Hepatic stellate cell (primary cell): ENCODE measurements at places on chromosomes 16 and 17.

DNA sequence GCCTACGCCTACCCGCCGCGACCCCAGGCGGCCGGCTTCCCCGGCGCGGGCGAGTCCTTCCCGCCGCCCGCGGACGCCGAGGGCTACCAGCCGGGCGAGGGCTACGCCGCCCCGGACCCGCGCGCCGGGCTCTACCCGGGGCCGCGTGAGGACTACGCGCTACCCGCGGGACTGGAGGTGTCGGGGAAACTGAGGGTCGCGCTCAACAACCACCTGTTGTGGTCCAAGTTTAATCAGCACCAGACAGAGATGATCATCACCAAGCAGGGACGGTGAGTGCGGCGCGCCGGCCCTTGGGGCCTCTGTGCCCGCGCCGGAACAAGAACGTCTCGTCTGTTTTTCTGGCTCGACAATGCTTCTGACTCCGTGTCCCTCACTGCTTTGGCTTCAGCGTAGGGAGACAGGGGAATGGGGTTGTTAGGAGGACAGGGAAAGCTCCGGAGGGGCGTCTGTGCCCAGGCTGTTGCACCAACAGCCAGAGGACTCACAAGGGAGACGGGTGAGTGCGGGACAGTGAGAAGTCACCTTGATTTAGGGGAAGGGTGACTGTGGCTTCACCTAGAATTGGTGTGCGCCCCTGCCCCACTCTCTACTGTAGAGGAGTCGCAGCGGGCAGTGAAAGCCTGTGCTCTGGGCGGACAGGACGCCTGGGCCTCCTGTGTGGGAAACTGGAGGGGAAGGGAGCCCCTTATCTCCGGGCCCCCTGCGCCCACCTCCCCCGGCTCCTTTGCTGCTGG lies 806 bp downstream of the TBX21 start:
- DNase-seq, result no peak

GRCh38 chr16:55475919-55476318 lies 3.1 kb upstream of the MMP2 start:
- DNase-seq, result no peak

DNA sequence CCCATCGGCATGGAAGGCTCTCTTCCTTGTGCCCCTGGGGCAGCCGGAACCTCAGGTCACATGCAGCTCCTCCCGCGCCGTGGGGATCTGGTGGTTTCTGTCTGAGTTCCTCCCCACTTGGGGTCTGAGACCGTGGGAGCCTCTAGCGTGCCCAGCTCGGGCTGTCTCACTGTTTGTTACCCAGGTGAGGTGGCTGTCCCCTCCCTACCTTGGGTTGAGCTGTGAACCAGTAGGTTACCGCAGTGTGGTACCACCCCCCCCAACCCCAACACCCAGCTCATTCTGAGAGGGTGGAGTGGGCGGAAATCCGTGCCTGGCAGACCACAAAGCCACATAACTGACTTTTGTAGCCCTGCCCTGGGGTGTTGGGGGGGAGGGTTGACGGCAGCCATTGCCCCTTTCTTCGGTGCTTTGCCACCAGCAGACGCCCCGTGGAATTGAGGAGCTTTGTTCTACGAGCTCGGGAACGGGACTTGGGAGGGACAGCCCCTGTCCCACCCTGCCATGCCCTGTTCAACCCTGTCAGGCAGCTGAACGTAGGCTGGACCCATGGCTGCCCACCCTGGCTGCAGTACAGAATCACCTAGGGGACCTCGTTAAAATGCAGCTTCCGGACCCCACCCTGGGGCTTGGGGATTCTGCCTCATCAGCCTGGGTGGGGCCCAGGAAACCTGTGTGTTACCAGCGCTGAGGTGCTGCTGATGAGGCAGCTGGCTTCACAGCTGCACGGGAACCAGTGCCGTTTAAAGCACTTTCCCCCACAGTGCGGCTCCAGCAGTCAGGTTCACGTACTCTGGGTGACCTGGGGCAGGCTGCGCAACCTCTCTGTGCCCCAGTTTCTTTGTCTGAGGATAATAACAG lies 18.5 kb downstream of the RAP1GAP2 start:
- DNase-seq, result no peak

DNA sequence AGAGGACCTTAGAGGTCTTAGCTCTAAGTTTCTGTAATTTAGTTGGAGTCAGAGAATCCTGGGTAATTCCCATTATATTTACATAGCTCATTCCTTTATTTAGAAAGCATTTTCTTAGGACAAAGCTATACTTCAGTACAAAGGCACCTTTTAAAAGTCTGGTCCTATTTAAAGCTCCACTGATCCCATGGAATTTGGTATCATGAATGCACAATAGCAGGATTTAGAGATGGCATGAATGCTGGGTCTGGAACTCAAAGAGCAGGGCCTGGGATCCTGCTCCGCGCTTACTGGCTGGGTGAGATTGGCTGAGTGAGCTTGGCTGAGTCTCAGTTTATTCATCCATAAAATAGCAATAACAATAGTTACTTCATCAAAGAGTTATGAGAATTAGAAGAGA lies 4.8 kb downstream of the KRT23 start:
- DNase-seq, result no peak

GRCh38 chr16:66662445-66663194 lies 33.9 kb downstream of the CMTM4 start:
- peak; percentile 41 for DNase-seq

- DNase-seq, result peak; percentile 36
Observed at GRCh38 chr17:55576996-55577586, 65.8 kb upstream of the SMIM36 start.

- peak; percentile 72 for DNase-seq
Observed at GRCh38 chr16:57576429-57576870, 34.0 kb downstream of the ADGRG5 start.

DNA sequence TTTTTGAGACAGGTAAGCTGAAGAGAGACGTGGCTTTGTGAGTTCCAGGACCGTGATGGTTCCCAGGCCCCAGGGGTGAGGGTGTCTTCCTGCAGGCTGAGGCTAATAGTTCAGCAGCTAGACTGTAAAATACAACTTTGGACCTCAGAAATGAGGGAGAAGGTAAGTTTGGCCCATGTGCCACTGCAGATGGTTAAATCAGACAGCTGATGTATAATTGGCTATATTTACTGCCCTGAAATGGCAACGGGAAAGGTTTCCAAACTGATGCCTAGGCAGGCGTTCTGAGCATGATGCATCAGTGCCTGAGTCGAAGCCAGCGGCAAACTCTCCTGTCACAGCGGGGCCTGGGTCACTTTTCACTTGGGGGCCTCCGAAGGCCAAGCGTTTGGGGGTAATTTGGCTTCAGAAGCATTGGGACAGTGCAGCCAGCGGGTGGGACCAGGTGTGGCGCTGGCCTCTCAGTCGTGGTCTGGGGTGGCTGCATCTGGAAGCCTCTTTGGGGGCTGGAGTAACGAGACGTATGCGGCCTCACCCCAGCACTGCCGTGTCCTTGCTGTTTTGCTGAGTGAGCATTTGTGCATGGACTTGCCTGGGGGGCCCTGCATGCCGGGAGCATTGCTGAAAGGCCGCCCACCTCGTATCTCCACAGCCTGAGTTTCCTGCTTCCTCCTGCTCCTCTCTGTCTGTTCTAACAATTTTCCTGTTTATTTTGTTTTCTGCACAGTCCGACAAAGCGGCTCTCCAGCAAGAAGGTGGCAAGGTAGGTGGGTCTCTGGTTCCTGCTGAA lies 31.2 kb upstream of the CAPN15 start:
- no peak for DNase-seq

- DNase-seq, result peak; percentile 1
Observed at GRCh38 chr16:7268182-7268581, 64.5 kb upstream of the RBFOX1 start.

- DNase-seq, result no peak
Observed at GRCh38 chr17:77553459-77554066, 404.9 kb upstream of the TNRC6C start.

DNA sequence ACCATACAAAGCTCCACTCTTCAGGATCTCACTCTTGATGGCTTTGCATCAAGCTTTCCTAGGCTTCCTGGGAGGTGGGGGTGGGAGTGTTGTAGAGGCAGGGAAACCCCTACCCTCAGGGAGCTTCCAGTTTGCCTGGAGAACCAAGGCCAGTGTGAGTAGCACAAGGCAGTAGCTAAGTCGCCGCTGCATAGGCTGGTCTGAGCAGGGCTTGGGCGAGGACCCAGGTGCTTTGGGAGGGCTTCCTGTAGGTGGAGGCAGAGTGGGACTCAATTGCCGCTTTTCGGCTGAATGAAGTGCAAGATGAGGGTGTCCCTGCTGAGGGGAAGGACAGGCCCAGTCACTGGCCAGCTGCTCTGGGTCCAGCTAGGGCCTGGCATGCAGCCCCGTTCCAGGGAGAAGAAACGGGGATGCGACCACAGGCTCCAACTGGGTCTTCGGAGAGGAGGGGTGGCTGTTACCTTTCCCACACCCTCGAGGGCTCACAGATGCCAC lies 3.9 kb downstream of the CD79B start:
- DNase-seq, result no peak

DNA sequence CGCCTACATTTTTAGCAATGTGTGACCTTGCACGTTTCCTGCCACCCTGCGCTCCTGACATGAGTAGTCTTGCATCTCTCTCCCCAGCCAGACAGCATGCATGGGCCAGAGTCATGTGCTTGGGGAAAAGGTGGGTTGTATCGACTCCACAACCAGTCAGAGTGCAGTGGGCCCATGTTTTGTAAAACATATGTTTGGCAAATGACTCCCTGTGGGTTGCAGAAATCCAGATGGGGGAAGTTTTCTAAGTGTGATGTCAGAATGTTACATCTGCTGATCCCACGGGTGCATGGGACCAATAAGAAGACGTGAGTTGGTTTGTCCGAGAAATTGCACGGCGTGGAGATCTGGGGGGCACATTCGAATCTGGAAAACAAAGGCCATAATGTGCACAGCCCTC lies 147.1 kb downstream of the FOXL1 start:
- DNase-seq, result no peak

- no peak for DNase-seq
Observed at GRCh38 chr16:12453832-12454231, 349.9 kb downstream of the CPPED1 start.

GRCh38 chr17:35973333-35974260 lies 7.7 kb downstream of the CCL16 start:
- peak; percentile 29 for DNase-seq

GRCh38 chr16:78450255-78450654 lies 350.8 kb downstream of the WWOX start:
- no peak for DNase-seq

DNA sequence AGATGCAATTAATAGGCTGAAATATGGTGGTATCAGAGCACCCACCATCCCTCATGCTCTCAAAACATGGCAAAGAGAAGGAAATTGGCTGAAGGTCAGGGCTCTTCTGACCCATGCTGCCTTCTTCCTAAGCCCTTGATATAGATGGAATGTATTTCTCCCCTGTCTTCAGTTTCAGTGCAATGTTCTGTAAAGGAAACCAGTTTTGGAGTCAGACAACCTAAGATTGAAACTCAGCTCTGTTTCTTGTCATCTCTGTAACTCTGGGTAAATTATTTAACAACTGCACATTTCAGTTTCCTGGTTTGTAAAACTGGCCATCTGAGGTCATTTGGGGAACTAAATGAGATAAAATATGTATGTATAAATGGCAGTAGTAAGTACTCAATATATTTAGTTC lies 243.9 kb downstream of the CA10 start:
- no peak for DNase-seq

DNA sequence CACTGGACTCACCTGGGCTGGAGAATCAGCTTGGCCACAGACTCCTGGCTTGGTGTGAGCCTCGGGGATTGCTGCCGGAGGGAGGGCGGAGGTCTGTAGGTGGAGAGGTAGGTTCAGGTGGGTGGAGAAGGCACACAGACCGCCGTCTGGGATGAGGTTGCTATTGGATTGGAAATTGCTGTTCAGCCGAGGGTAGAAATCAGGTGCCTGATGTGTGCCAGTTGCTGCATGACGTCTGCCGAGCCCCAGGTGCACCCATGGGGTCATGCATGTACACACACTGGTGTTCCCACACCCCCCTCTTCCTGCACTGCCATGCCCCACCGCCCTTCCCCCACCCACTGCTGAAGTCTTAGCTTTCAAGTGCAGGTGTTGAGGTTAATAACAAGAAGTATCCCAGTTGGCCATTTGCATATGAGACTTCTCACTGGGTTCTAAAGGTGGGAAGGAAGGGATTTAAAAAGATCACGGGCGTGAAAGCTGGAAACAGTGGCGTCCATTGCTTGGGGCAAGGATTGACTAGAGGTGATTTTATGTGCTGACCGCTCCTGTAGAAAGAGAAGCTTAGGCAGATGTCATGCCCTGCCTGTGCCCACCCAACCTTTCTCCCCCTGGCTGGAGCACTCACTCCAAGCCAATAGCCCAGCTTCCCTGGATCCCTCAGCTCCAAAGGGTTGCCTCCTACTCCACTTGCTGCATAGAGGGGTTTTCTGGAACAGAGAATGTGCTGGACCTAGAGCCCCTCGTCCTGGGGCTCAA lies 193.6 kb downstream of the CCDC182 start:
- DNase-seq, result no peak

- DNase-seq, result peak; percentile 16
Observed at GRCh38 chr16:58393138-58393504, 850 bp downstream of the GINS3 start.

DNA sequence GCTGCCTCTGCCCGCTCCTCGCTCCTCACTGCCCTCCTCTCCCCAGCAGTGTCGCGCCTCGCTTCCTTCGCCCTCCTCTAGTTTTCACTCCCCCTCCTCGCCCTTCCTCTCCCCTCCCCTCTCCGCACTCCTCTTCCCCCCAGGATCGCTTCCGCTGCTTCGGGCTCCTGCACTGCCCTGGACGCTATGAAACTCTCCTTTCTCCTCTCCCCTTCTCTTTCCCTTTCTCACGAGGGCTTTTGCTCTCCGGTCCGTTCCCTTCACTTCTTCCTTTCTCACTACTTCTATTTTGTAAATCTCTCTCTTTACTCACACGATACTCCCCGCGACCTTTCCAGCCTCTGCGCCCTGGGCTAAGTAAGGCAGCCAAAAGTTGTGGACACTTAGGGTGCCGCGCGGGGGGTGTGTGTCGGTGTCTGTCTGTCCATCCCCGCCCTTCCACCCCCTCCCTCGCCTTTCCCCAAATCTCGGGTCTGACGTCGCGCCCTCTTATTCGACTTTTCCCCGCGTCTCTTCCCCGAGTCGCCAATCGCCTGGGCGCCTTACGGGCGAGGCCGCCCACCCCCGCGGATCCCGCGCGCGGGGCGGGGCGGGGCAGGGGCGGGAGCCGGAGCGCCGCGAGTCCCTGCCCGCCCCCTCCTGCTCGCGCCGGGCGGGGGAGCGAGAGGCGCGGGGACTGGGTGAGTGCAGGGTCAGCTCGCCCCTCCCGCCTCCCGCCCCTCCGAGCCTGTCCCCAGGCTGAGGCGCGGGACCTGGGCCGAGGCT lies at the start of gene IRX3:
Gene IRX3 (minus strand): TSS at position 422 of the 765 bp plus-strand sequence. CDS start 737 bp downstream, outside the sequence.
- DNase-seq, result peak; percentile 31

GRCh38 chr16:59500601-59501000 lies 766.5 kb upstream of the GOT2 start:
- DNase-seq, result no peak

DNA sequence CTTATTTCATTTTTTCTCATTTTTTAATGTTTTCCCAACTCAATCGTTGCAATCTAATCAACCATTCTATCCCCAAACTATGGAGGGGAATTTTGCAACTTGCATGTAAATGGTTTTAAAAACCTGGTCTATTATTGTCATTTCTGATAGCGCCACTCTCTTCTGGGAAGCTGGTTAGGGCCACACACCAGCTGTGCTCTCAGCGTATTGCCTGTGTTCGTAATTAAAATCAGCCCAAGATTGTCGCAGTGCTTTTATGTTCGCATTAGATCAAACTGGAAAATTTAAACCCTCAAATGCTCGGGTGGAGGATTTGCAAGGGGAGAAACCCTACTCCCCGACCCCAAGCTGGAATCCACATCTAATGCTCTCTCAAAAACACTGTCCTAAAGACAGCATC lies 123.5 kb upstream of the CACNG5 start:
- no peak for DNase-seq

GRCh38 chr16:82183004-82183397 lies 13.0 kb upstream of the MPHOSPH6 start:
- no peak for DNase-seq
